ENCODE measurements at places on chromosomes 7 and 10. TPM values are rescaled to one million over a fixed set of nuclear protein-coding genes. Genes with fewer than 3 reads are reported as not detected.

GRCh38 chr7:94182066-94182465 lies 177.9 kb upstream of the BET1 start:
- H3K27ac ChIP-seq = no peak overlapping the region
- H3K4me1 ChIP-seq = peaks cover 4% of the 10 kb centered on the region
- H3K36me3 ChIP-seq = no peaks in the 10 kb centered on the region
- H3K27me3 ChIP-seq = peaks cover 11% of the 10 kb centered on the region

DNA sequence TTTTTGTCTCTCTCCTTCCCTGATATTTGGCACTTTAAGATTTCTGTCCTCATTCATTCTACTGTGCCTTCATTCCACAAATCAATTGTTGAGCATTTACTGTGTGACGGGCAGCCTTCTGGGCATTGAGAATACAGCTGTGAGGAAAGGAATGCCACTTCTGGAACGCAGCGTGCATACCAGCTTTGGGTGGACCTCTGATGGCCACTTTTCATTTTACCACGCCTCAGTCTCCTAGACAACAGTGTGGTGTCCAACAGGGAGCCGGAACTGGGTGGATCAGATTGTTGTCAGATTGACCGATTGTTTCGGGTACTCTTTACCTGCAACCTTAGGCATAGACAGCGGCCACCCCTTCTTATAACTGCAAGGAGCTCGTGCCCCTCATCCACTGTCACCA lies 222.7 kb upstream of the DPP6 start:
- no peaks in the 10 kb centered on the region for H3K4me1 ChIP-seq
- no peak for DNase-seq
- no peak overlapping the region for H3K27ac ChIP-seq
- H3K27me3 ChIP-seq = no peaks in the 10 kb centered on the region
- no peak overlapping the region for H3K4me3 ChIP-seq

DNA sequence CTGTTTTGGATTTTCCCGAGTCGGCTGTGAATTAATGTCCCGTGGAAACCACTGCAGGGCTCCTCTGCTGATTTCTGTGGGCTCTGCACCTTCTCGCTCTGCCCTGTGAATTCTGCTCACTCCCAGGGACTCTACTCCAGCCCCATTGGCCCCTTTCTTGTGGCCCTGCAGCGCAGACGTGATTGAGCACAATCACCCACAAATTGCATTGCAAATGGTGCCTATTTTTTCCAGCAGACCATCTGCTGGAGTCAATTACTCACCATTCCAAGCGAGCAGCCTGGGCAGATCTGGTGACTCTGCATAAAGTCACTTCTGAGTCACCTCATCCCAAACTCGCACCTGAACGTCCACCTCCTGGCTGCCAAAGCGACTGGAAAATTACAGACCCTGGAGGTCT lies 235.8 kb downstream of the PAXIP1 start:
- no peaks in the 10 kb centered on the region for H3K27me3 ChIP-seq
- H3K4me3 ChIP-seq = no peak overlapping the region
- H3K36me3 ChIP-seq = no peaks in the 10 kb centered on the region
- no peak overlapping the region for H3K27ac ChIP-seq

- no peak overlapping the region for H3K4me3 ChIP-seq
- H3K27me3 ChIP-seq = no peaks in the 10 kb centered on the region
- no peak overlapping the region for H3K27ac ChIP-seq
- no peak for DNase-seq
- H3K4me1 ChIP-seq = peaks cover 74% of the 10 kb centered on the region
- peaks cover 30% of the 10 kb centered on the region for H3K36me3 ChIP-seq
These were observed 176.9 kb downstream of the LRRC4 start for GRCh38 chr7:127854383-127854782.

- H3K27ac ChIP-seq = no peak overlapping the region
- H3K36me3 ChIP-seq = no peaks in the 10 kb centered on the region
- H3K4me3 ChIP-seq = no peak overlapping the region
- DNase-seq = no peak
These were observed 45.4 kb downstream of the MRPS24 start for GRCh38 chr7:43823941-43824340.

PRPS1L1 gene
- total RNA-seq = not detected

DNA sequence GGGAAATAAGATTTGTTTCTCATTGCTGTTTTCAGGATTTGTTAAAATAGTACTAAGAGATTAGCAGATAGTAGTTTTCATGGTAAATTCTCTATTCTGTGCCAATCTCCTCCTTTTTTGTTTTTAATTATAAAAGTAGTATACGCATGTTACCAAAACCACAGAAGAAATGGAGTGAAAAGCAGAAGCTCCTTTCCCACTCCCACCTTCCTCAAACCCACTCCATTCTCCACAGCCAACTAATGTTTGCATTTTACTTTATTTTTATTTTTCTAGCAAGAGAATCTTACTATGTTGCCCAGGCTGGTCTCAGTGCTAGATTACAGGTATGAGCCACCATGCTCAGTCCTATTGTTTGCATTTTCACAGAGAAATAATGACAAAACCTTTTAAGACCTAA lies 4.5 kb upstream of the LRMDA start:
- H3K27ac ChIP-seq = no peak overlapping the region
- H3K4me3 ChIP-seq = no peak overlapping the region
- H3K4me1 ChIP-seq = no peaks in the 10 kb centered on the region
- peaks cover 16% of the 10 kb centered on the region for H3K27me3 ChIP-seq
- DNase-seq = no peak
- H3K36me3 ChIP-seq = no peaks in the 10 kb centered on the region

- H3K4me1 ChIP-seq = no peaks in the 10 kb centered on the region
- DNase-seq = no peak
- no peaks in the 10 kb centered on the region for H3K36me3 ChIP-seq
- H3K27ac ChIP-seq = no peak overlapping the region
These were observed 54.8 kb upstream of the RAB11FIP2 start for GRCh38 chr10:118101501-118101900.

LBX1 gene
- not detected for total RNA-seq

HABP2 gene
- total RNA-seq = not detected

DNA sequence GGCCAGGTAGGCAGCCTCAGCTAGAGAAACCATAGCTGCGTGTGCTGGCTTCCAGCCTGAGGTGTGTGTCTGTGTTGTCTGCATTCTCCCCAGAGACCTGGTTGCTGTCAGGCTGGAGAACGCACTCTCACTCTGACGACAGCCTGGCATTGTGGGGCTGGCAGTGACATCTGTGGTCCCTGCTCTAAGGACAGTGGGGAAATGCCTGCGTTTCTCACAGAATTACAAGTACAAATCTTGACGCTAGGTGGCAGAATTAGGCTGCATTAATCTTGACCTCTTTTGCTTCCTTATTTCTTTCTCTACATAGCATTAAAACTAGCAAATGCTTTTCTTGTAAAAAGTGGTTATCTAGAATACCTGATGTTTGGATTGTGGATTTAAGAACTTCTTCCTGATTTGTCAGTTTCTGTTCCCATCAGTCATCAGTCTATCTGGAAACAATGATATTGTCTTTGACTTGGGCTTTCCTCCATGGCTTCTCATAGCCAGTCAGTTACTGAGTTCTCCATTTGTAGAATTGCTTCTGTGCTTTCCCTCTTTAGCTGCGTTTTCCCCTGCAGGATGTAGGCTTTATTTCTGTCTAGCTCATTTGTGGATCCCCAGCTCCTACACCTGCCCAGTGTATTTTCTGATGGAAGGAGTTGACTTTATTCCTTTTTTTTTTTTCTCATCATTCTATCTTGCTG lies 86.0 kb downstream of the FANK1 start:
- no peaks in the 10 kb centered on the region for H3K4me1 ChIP-seq
- peaks cover 14% of the 10 kb centered on the region for H3K27me3 ChIP-seq
- H3K27ac ChIP-seq = no peak overlapping the region
- H3K4me3 ChIP-seq = no peak overlapping the region
- no peak for DNase-seq

DNA sequence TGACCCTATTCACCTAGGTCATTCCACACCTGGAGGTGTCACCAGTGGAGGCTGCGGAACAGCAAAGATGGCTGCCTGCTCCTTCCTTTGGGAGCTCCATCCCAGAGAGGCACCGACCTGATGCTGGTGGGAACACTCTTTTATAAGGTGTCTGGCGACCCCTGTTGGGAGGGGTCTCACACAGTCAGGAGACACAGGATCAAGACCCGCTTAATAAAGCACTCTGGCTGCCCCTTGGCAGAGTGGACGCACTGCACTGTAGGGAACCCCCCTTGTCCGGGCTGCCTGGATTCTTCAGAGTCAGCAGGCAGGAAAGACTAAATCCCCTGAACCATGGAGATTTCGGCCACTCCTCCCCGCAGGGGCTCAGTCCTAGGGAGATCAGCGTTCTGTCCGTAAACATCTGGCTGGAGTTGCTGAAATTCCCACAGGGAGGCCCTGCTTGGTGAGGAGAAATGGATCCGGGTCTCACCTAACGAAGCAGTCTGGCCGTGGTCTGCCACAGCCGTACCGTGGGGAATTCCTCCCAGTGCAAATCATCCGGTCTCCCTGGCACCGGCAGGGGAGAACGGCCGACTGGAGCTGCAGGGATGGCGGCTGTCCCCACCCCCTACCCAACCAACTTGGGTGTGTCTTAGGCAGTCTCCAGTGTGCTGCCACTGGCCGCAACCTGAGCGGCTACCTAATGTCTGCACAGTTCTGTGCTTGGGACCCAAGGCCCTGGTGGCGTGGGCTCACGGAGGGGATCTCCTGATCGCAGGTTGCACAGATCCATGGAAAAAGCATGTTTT lies 66.1 kb downstream of the LSMEM1 start:
- peaks cover 17% of the 10 kb centered on the region for H3K27me3 ChIP-seq
- H3K36me3 ChIP-seq = no peaks in the 10 kb centered on the region
- DNase-seq = no peak
- no peaks in the 10 kb centered on the region for H3K4me1 ChIP-seq

INSYN2A gene
- total RNA-seq = not detected

FAM25C gene
- total RNA-seq = not detected

GRCh38 chr10:126315494-126316177 lies 72.6 kb downstream of the ADAM12 start:
- no peaks in the 10 kb centered on the region for H3K4me1 ChIP-seq
- DNase-seq = no peak
- no peaks in the 10 kb centered on the region for H3K27me3 ChIP-seq

- no peak overlapping the region for H3K4me3 ChIP-seq
- H3K36me3 ChIP-seq = no peaks in the 10 kb centered on the region
- DNase-seq = no peak
- no peak overlapping the region for H3K27ac ChIP-seq
These were observed 132.1 kb downstream of the TACC2 start for GRCh38 chr10:122121059-122121458.

GRCh38 chr7:151716323-151716722 lies 160.6 kb downstream of the PRKAG2 start:
- no peaks in the 10 kb centered on the region for H3K36me3 ChIP-seq
- no peak overlapping the region for H3K27ac ChIP-seq
- peaks cover 2% of the 10 kb centered on the region for H3K4me1 ChIP-seq
- no peaks in the 10 kb centered on the region for H3K27me3 ChIP-seq
- no peak for DNase-seq

- no peak for DNase-seq
- H3K27me3 ChIP-seq = peaks cover 21% of the 10 kb centered on the region
- no peaks in the 10 kb centered on the region for H3K36me3 ChIP-seq
- H3K4me3 ChIP-seq = no peak overlapping the region
These were observed 111.1 kb upstream of the FAM171A1 start for GRCh38 chr10:15482156-15482555.

ADAM12 gene
- total RNA-seq = 1.2 TPM

- H3K4me3 ChIP-seq = no peak overlapping the region
- H3K4me1 ChIP-seq = no peaks in the 10 kb centered on the region
- no peaks in the 10 kb centered on the region for H3K36me3 ChIP-seq
- DNase-seq = no peak
These were observed 548.5 kb upstream of the FOXK1 start for GRCh38 chr7:4133491-4134044.

TTYH3 gene
- 20.2 TPM for total RNA-seq

DNA sequence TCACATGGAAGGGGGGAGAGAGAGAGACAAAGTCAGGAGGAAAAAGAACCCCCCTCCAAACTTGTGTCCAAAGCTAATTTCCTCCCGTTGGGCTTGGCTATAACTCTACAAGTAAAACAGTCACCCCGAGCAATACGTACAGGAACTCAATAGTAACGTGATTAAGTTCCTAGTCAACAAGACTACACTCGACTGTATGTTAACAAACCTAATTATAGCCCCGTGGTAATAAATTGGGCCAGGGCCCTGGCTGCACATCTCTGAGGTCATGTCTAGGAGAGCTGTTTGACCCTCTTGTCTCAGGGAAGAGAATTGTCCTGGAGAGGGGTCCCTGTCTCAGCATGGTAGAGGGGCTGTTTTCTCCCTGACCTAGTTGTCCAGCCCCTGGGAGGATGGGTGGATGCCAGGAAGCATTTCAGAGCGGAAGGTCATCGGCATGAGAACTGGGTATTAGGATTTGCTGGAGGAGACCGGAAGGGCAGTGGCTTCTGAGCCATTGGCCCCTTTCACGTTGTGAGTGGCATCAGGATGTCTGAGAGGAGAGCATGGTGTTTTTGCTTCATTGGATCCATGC lies 60.2 kb upstream of the COMTD1 start:
- DNase-seq = no peak
- H3K36me3 ChIP-seq = no peaks in the 10 kb centered on the region
- no peak overlapping the region for H3K4me3 ChIP-seq
- no peak overlapping the region for H3K27ac ChIP-seq
- peaks cover 5% of the 10 kb centered on the region for H3K4me1 ChIP-seq

DNA sequence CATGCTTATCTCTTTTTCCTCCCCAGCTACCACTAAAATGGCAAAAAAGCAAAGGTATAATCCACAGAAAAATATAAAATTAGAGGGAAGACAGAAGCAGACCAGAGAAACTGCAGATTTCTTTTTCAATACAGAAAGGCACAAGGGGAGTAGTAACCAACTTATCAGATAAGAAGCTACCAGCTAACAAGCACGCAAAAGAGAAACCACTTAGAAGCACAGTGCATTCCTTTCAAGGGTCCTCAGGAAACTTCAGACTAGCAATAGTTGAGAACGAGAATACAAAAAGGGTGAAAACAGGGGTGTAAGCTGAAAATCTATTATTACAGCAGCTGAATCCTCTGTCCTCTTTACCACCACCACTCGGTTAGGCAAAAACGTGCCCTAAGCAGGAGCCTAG lies 9.9 kb upstream of the OR2A5 start:
- no peak overlapping the region for H3K4me3 ChIP-seq
- DNase-seq = no peak
- no peak overlapping the region for H3K27ac ChIP-seq
- H3K4me1 ChIP-seq = no peaks in the 10 kb centered on the region

GRCh38 chr10:82206831-82207230 lies 331.8 kb downstream of the NRG3 start:
- H3K27me3 ChIP-seq = no peaks in the 10 kb centered on the region
- no peaks in the 10 kb centered on the region for H3K4me1 ChIP-seq
- no peaks in the 10 kb centered on the region for H3K36me3 ChIP-seq
- no peak overlapping the region for H3K27ac ChIP-seq
- H3K4me3 ChIP-seq = no peak overlapping the region

DNA sequence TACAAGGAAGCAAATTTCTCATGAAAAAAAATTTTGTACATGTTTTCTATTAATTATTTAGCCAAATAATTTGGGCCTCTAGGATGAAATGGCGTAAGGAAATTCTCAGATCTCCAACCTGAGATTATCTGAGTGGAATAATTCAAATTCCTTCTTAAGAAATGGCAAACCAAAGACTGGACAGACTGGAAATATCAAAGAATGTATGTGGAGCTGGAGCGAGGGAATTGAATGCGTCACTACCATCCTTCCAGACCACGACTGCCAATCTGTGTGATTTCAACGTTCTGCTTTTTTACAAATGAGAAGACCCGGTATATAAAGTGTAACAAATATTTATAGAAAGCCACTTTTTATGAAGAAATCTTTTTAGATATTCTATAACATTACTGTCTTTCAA lies 12.4 kb upstream of the BLNK start:
- H3K4me3 ChIP-seq = no peak overlapping the region
- no peak overlapping the region for H3K27ac ChIP-seq
- no peak for DNase-seq
- no peaks in the 10 kb centered on the region for H3K36me3 ChIP-seq
- H3K27me3 ChIP-seq = peaks cover 2% of the 10 kb centered on the region

SRGN gene
- 375 TPM for total RNA-seq

NPC1L1 gene
- not detected for total RNA-seq

FEZF1 gene
- total RNA-seq = not detected

ANLN gene
- 58.3 TPM for total RNA-seq
